Hippocampal formation (tissue), 2 donors: ENCODE measurements at places on chromosomes 6 and 20.

DNA sequence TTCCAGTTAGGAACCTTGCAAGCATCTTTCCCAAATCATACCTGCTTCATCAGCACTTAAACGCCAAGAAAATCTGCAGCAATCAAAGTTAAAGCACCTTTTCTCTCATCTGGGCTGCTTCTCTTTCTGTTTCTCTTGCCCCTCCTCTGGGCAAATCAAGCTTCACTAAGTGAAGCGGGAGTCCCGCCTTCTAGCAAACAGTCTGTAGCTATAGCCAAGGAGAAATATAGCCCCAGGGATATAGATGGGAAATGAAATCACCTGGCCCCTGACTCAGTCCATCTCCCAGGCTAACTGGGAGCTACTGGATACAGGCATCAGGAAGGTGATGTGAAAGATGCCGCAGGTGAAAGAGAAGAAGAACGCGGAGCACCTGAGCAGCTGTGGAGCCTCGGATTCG is 481.9 kb downstream of the C6orf118 start:
- DNase-seq, result no peak

- DNase-seq, result no peak
Measured at GRCh38 chr20:7855545-7855944, 84.7 kb downstream of the HAO1 start.

DNA sequence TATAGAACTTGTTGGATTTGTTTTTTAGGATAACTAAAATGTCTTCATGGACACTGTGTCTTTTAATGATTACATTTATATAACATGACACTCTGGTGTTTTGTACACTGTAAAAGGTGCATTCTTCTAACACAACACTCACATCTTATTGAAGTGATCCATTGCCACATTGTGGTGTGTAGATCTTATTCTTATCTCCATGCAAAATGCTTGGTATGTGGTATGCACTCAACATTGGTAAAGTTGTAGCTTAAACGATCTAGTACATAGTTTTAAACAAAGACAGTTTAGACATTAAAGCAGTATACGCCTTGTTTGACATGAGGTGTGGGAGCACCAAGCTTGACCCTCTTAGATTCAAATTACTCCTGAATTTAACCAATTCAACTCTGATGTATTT is 84.7 kb downstream of the SASH1 start:
- DNase-seq, result no peak

DNA sequence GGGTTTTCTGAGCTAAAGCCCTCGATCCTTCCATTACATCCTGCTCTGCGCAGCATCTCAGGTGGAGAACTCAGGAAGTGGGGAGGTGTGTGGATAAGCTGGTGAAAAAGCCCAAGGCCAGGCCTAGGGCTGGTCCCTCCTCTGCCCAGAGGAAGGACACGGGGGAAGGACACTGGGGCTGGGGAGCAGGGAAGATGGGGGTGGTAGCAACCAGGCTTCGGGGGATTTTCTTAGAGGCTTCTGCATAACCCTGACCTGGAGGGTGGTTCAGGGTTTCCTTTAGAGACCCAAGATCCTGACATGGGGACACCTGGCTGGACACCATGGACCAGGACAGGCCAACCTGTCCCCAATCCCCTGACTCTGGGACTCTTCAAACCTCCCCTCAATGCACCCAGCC is 37.9 kb downstream of the SUN5 start:
- DNase-seq, result no peak

- DNase-seq, result no peak
Measured at GRCh38 chr20:24117383-24117782, 128.8 kb upstream of the GGTLC1 start.

GRCh38 chr6:20933057-20933788 is 399.0 kb downstream of the CDKAL1 start:
- no peak for DNase-seq

- no peak for DNase-seq
Measured at GRCh38 chr6:65852369-65852852, 145.4 kb upstream of the EYS start.

GRCh38 chr20:2224368-2224639 is 71.5 kb upstream of the TGM3 start:
- no peak for DNase-seq

GRCh38 chr20:34426026-34426425 is 63.0 kb downstream of the ITCH start:
- DNase-seq, result peak; percentile 10

DNA sequence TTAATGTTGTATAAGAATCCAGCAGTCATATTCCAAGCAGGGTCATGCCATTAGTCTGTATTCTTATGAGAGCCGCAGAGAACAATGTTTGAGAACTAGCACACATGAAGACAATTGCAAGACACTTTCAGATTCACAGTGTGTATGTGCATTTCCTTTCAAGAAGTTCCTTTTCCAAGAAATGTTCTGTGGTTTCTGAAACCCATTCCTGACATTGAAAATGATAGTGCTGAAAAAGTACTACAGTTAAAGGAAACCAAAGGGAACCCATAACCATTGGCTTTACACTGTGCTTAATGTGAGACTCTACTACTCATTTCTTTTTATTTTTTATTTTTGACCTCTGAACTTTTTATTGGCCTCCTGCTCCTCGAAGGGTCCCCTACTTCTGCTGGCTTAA is 4.2 kb upstream of the CALHM6 start:
- DNase-seq, result no peak

- DNase-seq, result no peak
Measured at GRCh38 chr6:107666084-107666980, 157.8 kb downstream of the SCML4 start.

- DNase-seq, result no peak
Measured at GRCh38 chr6:71277926-71278600, 10.5 kb upstream of the OGFRL1 start.

- no peak for DNase-seq
Measured at GRCh38 chr6:2543321-2543720, 207.4 kb downstream of the MYLK4 start.

- no peak for DNase-seq
Measured at GRCh38 chr6:111848262-111848812, 24.9 kb downstream of the FYN start.

DNA sequence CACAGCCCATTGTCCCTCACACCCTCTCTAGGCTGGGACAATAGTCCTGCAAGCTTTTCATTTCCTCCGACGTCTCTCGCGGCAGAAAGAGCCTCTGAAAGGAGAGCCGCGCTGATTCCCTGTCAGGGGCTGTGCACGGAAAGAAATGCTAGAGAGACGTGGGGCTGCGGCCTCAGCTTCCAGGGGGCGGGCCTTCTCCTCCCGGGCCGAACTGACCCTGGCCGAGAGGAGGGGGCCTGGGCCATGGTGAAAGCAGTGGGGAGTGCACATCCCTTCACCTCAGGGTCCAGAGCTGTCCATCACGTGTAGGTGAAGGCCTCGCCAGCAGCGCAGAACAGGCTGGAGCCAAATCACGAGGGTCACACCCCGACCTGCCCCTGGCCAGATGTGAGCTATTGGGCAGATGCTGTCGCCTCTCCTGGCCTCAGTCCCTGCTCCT is 220.4 kb downstream of the TAF4 start:
- DNase-seq, result no peak

GRCh38 chr20:16385462-16385861 is 187.8 kb downstream of the KIF16B start:
- DNase-seq, result no peak

DNA sequence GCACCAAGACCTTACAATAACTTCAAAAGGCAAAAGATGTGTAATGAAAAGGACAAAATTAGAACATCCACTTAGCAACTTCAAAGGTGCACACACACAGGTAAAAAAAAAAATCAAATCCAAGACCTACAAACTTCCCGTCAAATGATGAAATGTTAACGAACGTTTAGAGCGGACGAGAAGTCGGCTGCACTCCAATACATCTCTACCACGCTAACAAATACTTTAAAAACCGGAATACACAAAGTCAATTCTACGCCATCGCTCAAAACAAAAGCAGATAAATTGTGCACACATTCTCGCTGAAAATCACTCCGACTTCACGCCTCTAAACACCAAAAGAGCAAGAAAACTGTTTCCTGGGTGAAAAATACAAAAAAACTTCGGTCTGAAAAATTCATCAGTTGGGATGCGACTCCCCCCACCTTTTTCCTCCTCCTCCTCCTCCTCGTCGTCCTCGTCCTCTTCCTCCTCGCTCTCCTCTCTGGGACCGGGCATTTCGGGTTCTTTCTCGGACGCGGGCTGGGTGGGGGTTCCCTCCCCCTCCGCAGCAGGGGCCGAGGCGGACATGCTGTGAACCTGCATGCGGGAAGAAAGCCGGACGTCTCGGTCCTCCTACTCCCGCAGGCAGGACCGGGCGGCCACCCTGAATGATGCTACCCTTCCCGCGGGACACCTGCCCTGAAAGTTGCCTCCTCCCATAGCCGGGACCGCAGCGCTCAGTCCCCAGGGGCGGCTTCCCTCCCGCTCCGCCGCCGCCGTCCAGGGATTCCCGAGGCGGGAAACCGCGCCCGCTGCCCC is 712 bp downstream of the DEK start:
- no peak for DNase-seq

GRCh38 chr20:48283470-48284110 is 498.3 kb upstream of the SULF2 start:
- peak; percentile 77 for DNase-seq

- no peak for DNase-seq
Measured at GRCh38 chr6:150936021-150936555, 70.6 kb downstream of the MTHFD1L start.

- no peak for DNase-seq
Measured at GRCh38 chr6:22709803-22710202, 140.4 kb downstream of the HDGFL1 start.

DNA sequence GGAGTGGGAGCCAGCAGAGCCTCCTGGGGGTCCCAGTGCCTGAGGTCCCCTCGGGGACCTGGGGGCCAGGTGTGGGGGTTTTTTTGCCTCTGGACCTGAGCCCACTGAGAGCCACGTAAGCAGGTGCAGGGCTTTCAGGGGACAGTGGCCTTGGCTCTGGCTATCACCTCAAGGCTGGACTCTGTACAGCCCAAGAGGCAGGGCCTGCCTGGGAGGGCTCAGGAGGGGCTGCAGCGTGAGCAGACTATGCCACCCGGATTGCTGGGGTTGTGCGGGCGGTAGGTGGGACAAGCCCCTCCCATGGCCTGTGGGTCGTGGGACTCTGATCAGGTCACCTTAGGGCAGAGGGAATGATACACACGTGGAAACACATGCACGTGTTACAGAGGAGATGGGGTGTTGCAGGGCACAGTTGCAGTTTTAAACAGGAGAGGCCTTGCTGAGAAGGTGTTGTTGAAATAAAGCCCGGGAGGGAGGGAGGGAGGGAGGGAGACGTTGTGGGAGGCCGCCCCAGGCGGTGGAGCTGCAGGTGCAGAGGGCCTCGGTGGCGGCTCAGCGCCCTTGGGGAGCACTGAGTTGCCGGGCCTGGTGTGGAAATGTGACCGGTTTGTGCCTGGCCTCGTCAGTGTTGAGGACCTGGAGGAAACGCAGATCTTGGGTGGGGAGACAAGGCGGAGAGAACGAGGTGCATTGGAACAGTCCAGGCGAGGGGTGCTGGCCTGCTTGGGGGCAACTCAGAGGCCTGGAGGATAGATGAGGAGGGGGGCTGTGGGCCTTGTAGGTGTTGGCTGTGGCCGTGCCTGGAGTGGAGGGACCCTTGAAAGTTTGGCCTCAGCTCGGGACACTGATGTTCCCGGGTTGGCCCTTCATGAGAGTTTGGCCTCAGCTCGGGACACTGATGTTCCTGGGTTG is 2.3 kb downstream of the TCEA2 start:
- DNase-seq, result no peak

DNA sequence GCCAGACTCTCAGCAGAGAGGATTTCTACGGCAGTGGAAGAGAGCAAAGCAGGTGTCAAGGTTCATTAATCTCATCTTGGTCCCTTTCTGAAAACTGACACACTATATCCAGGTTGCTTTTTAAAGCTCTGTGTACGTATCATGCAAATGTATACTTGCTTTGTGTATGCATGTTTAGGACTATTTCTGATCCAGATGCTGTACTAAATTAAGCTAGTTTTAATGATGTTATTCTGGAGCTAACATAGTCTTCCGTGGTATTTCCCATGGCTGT is 59.2 kb upstream of the SNX9 start:
- no peak for DNase-seq

DNA sequence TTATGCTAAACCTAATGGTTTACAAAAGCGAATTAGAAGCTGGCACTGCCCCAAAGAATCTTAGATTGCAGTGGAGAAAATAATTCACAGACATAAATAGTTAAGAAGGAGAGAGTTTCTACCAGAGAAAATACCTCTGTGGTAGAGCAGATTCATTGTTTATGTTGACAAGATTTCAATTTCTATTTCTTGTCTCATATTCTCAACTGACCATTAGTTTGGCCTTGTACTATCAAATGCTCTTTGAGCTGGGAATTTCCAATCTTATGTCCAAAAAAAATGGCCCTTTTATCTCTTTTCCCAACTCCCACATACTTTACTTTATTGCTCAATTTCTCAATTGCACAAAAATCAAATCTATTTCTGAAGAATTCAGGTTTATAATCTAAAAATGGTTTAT is 804.1 kb upstream of the CITED2 start:
- DNase-seq, result no peak

- DNase-seq, result peak; percentile 16
Measured at GRCh38 chr6:6856538-6857523, 250.9 kb upstream of the RREB1 start.

GRCh38 chr6:41659935-41660334 is 21.7 kb downstream of the MDFI start:
- no peak for DNase-seq

GRCh38 chr20:14093652-14094051 is 98.3 kb downstream of the MACROD2 start:
- no peak for DNase-seq

GRCh38 chr6:21592953-21593352 is 598 bp upstream of the SOX4 start:
- no peak for DNase-seq

DNA sequence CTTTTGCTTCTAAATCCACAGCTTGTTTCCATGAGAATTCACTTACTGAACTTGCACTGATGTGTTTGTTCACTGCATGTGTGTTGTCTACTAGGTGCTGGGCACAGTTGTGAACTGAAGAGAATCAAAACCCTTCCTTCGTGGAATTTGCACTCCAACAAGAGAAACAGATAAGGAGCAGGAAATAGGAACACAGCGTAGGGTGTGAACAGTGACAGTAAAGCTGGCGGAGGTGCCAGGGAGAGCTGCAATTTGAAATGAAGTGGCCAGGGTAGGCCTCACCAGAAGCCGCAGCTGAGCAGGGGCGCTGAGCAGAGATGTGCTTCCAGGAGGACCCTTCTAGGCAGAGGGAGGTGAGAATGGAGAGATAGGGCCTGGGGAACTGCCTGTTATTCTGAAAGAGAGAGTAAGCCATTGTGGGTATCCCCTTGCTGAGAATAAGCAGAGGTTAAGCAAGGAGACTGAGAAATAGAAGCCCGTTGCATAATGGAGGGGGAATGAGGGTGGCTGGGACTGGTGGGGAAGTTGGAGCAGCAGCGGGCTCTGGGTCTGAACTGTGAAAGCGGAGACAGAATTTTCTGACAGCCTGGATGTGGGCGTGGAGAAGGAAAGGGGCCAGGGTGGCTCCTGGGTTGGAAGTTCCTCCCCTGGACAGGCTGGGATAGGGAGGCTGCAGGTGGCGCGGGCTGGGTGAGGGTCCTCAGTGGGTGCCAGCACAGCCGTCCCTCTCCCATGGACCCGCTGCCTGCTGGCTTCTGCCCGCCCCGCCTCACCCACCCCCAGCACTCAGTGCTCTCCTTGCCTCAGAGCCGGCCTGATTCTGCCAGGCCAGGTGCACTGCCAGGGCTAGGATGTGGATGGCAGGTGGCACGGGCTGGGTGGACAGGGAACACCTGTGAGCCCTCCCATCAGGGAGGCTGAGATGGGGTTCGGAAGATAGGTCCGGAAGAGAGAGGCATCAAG is 114.7 kb upstream of the AFDN start:
- DNase-seq, result no peak
